CD4-positive, CD25-positive, alpha-beta regulatory T cell (primary cell): ENCODE measurements at places on chromosomes 7 and 10. TPM values are rescaled to one million over a fixed set of nuclear protein-coding genes. Genes with fewer than 3 reads are reported as not detected.

Gene TAC1
- total RNA-seq = not detected

Gene MMRN2
- total RNA-seq = 0.17 TPM

Gene RAB19
- 6.7 TPM for total RNA-seq

Gene CNTNAP2
- total RNA-seq = not detected

Gene KAT6B
- total RNA-seq = 67.1 TPM

Gene CCDC126
- total RNA-seq = 14.0 TPM

Gene WNT2
- not detected for total RNA-seq

Gene KMT2C
- total RNA-seq = 160 TPM

Gene PIK3AP1
- 1.5 TPM for total RNA-seq

Gene PPIF
- 60.2 TPM for total RNA-seq

Gene ZNF503
- total RNA-seq = not detected

Gene GIMAP5
- 37.4 TPM for total RNA-seq

Gene ITPRIP
- 68.4 TPM for total RNA-seq

Gene MMD2
- total RNA-seq = not detected

Gene LBX1
- not detected for total RNA-seq

Gene SH2D4B
- total RNA-seq = 0.25 TPM

Gene ATOH7
- not detected for total RNA-seq

Gene CPA2
- total RNA-seq = not detected

Gene HACD1
- total RNA-seq = 22.0 TPM

Gene ZNF777
- 13.4 TPM for total RNA-seq

Gene HOXA13
- total RNA-seq = not detected

Gene STAMBPL1
- total RNA-seq = 40.5 TPM

Gene PALD1
- total RNA-seq = not detected

Gene CADPS2
- not detected for total RNA-seq

Gene EGFR
- not detected for total RNA-seq

Gene OR13A1
- not detected for total RNA-seq

Gene MPP7
- total RNA-seq = 14.3 TPM

Gene SORBS1
- 3.7 TPM for total RNA-seq

Gene MOGAT3
- not detected for total RNA-seq

Gene COL28A1
- total RNA-seq = 0.35 TPM

Gene IFIT1B
- total RNA-seq = not detected

Gene UNCX
- total RNA-seq = not detected

Gene ZC3HAV1L
- total RNA-seq = 1.4 TPM

Gene DDX50
- total RNA-seq = 39.7 TPM

Gene SPDYE6
- total RNA-seq = not detected

Gene MYL10
- total RNA-seq = not detected

Gene TMEM178B
- total RNA-seq = 0.10 TPM

Gene LHFPL3
- not detected for total RNA-seq

Gene PVRIG
- total RNA-seq = 46.3 TPM

Gene NKX2-3
- not detected for total RNA-seq
